ENCODE measurements at places on chromosomes 13 and 19.

GRCh38 chr19:7069904-7070226 lies 362 bp downstream of the ZNF557 start:
- no peak for DNase-seq

DNA sequence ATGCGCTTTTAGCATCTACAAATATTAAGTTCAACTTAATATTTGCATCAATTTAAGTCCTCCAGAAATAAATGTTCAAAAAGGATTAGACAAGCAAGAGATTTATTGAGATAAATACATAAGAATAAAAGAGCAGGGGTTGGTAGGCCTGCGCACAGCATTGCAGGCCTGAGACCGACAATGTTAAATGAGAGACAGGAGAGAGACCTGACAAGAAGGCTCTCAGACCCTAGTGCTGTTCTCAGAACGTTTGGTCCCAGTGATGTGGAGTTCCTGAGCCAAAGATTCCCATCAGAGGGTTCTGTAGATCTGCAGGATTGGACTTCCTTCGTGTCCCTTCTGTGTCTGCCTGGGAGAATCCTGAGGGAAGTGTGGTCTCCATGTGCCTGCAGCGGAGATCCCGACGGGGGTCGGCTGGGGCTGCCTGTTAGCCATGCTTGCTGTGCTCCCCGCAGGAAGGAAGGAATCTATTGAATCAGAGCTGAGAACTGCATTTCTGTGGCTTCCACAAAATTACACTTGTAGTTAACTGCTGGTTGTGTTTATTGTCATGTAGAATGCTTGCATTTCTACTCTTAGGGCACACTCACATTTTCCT lies 369.9 kb upstream of the SLC10A2 start:
- DNase-seq = no peak

GRCh38 chr13:50026788-50027473 lies 11.7 kb downstream of the KCNRG start:
- no peak for DNase-seq

- no peak for DNase-seq
These were observed 34.3 kb downstream of the RCBTB1 start for GRCh38 chr13:49550942-49551644.

DNA sequence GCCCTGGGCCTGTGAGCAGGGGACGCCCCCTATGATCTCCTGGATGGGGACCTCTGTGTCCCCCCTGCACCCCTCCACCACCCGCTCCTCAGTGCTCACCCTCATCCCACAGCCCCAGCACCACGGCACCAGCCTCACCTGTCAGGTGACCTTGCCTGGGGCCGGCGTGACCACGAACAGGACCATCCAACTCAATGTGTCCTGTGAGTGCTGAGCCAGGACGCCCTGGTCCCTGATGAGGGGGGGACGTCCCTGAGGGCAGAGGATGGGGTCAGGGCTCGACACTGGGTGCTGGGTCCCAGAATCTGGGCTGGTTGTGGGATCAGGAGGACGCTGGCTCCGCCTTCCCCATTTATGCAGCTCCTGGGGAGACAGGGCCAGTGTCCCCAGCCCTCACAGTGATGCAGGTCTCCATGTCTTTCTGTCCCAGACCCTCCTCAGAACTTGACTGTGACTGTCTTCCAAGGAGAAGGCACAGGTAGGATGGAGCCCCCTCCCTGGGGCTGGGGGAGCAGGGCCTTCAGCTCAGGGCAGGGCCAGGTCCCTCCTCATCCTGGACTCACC lies 2.5 kb downstream of the SIGLEC7 start:
- no peak for DNase-seq

- DNase-seq = no peak
These were observed 182.9 kb upstream of the RXFP2 start for GRCh38 chr13:31556376-31556775.

DNA sequence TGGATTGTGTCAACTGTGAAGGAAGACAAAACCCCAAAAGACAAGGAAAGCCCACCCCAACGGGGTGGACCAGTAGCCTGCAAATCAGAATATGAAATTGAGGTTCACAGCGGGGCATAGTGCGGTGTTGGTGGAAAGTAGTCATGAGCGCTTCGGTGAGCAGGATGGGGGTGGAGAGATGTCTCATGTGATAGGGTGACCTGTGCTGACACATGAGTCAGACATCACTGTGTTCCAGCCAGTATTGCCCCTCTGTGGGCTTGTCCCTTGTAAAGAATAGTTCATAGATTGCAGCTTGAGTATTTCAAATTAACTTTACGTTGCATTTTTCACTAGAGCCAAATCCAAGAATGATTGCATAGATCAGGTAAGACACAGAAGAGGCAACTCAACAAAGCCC lies 7.3 kb downstream of the ZNF69 start:
- DNase-seq = no peak

DNA sequence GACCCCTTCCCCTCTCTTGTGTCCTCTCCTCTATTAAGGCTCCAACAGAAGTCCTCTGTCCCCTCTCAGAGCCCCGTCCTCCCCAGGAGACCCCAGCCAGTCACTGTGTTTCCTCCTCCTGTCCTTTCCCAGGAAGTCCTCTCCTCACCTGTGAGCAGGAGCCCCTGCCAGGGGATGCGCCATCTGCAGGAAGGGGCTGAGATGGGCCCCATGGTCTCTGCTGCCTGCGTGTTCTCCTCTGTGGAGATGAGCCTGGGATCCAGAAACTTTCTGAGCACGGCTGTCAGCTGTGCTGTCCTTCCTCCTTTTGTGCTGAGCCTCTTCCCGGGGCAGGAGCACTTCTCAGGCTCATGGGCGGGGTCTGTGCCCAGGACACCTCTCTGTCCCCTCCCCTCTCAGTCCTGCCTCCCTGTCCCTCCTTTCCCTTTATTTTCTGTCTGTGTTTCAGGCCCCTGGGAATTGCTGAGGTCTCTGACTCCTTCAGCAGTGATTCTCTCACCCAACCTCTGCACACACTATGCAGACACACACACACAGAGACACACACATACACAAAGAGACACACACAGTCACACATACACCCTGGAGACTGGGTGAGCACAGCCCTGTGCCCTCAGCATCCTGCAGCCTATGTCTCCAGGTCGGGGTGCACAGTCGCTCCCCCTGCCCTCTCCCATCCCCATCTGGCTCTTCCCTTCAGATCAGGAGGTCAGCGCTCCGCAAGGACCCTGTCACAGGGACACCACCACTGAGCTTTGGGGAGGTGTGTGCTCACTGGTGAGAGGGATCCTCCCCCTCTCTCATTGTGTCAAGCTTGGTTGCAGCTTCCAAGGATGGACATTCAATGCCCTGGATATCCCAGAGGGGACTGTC lies at the start of gene CEACAM8:
CEACAM8 (minus strand) TSS at position 308 of the 873 bp plus-strand sequence; CDS start at position 212, 96 bp downstream.
- DNase-seq = no peak

- DNase-seq = no peak
These were observed 313.2 kb downstream of the UQCRFS1 start for GRCh38 chr19:28899703-28900102.

DNA sequence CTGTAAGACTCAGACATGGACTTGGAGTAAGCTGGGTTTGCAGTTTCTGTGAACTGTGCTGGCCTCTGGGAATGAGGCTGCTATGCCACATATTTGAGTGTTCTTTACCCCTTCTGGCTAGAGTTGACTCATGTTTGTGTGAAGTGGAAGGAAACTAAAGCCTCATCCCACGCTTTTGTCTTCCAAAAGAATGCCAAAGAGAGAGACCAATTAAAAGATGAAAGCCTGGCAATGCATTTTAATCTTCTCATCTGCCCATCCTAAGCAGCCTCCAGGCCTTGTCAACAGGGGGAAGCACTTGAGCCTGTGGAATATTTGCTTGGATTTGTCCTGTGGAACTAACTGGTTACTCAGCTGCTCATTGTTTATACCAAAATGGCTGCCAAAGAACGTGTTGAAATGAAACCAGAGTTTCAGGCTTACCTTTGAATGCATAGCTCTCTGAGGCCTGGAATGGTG lies 49.1 kb downstream of the LMO7 start:
- no peak for DNase-seq

DNA sequence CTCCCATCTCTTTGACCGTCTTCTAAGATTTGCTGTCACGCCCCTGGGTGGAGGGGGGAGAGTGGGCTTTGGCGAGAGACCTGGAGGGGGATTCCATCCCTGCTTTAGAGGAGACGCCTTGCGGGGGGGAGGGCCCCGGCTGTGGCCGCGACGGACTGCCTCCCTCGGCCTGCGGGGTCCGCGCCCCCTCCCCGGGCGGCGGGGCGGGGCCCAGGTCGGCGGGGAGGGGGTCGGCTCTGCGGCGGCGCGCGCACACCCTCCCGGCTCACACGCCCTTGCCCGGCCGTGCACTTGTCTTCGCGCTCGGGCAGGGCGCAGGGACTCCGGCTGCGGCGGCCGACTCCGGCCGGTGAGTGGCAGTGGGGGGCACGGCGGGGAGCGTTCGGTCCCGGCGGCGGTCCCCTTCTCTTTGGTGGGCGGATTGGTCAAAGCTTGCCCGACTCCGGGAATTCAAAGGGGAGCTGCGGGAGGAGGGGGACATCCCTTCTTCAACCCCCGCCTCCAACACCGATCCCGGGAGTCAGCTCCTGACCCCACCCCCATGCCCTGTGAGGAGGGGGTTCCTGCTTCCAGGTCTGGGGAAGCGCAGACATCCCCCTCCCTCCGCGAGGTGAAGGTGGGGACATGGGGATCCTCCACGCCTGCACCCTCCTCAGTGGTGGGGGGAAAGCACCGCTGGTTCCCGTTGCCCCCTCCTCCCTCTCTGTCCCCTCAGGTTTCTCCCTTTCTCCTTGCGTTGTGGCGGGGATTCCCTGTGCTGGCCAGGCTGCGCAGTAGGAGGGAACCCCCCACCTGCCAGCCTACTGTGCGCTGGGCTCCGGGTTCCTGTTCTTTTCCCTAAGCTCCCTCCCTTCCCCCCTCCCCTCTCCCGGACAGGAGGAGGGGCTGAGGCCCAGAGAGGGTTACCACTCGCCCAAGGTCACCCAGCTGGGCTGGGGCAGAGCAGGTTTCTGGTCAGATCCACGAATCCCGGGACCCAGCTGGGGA lies 14.6 kb upstream of the KCNN1 start:
- no peak for DNase-seq

GRCh38 chr19:3645726-3646125 lies 19.1 kb upstream of the CACTIN start:
- no peak for DNase-seq

- DNase-seq = no peak
These were observed 2.0 kb downstream of the CAMSAP3 start for GRCh38 chr19:7597689-7598088.

- DNase-seq = no peak
These were observed 620.2 kb downstream of the EFNB2 start for GRCh38 chr13:105915146-105915850.

DNA sequence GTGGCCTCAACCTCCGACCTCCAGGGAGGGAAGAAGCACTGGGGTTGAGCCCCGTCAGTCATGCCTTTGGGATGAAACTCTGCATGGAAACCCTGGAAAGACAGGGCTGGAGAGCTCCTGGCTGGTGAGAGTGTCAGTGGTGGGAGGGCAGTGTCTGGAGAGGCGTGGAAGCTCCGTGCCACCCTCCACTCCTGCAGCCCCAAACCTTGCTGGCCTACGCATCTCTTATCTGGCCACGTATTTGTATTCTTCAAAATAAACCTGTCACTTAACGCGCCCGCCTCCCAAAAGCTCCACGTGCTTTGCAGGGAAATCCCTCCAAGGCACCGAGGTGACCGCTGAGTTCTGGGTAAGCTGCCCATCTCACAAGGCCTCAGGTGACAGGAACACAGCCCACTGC lies 84.3 kb downstream of the TEX29 start:
- no peak for DNase-seq

GRCh38 chr13:93562676-93563075 lies 336.1 kb downstream of the GPC6 start:
- DNase-seq = no peak

Measured in cerebellar nuclear complex (tissue), 1 donor.